Dorsolateral prefrontal cortex (tissue), 122 donors: ENCODE measurements at places on chromosomes 3 and 15.

DNA sequence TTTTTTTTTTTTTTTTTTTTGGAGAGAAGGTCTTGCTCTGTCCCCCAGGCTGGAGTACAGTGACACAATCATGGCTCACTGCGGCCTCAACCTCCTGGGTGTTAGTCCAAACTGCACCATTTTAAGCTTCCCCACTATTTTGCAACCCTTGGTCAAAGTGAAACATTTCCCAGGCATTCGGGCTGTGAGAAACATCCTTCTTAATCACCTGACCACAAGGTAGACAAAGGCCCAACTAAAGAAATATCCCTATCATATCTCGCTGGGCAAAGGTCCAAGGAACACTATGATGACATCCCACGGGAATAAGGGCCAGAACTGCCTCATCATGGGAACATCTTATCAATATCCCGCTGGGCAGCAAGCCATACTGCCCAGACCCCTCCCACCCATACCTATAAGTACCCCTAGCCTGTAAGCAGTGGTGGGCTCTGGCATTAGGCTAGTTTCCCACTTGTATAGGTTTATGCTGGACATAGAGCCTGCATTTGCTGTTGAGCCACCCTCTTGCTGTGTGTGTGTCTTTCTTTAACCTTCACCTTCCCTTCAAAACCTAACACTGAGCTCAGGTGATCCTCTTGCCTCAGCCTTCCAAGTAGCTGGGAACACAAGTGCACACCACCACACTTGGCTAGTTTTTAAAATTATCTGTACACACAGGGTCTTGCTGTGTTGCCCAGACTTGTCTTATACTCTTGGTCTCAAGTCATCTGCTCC, 95.2 kb downstream of the SEMA5B start:
- DNase-seq: no peak

DNA sequence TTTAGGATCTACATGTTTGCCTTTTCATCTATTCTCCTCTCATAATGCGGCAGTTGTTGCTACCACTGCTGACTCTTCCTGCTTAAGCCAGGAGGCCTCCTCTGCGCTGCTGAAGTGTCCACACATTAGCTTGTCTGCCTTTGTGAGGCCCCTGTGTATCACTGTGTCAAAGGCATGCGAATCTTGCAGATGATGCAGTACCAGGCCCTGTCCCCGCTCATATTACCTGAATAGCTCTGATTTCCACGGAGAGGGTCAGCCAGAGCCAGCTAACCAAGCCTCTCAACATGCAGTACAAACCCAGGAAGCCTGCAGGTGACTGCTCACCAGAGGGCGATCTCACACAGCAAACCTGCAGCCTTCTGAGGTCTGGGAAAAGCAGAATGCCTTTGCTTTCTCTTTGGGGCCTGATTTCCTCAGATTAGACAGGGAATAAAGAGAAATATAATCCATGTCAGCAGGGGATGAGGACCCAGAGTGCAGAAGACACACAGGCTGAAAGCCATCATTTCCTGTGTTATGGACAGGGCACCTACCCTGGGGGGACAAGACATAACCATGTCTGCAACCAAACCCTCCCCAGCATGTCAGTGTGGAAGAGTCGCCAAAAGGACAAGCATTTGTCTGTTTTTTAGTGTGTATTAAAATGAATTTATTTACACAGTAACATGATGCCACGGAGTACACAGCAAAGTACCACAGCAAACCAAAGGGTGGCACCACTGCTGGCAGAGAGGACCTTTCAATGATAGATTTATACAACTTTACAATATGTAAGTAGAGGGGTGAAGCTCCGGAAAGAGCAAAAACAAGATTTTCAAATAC, 36.8 kb upstream of the TSPAN3 start:
- DNase-seq: peak; percentile 67

- DNase-seq: no peak
Observed at GRCh38 chr15:63491979-63492378, 12.4 kb upstream of the USP3 start.

- DNase-seq: no peak
Observed at GRCh38 chr3:5219216-5219615, 31.7 kb downstream of the EDEM1 start.

DNA sequence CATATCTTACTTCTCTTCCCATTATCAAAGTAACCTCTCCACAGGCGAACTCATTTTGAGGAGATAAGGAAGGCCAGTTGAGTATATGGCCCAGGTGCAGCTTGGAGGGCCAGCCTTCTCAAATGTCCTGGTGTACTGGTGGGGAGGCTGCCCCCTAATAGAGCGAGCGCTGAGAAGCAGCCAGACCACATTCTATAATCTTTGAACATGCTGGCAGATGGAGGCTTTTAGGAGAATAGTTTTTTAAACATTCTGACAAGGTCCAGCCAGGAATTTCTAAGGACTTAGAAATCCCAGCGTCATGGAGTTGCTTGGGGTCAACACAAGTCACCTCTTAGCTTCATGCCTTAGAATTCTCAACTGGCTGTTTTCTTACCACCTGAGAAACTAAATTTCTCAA, 5.8 kb downstream of the WDR5B start:
- no peak for DNase-seq
